ENCODE measurements at places on chromosomes 1 and 21.

GRCh38 chr1:209648931-209649776, 3.1 kb downstream of the LAMB3 start:
- DNase-seq = no peak

DNA sequence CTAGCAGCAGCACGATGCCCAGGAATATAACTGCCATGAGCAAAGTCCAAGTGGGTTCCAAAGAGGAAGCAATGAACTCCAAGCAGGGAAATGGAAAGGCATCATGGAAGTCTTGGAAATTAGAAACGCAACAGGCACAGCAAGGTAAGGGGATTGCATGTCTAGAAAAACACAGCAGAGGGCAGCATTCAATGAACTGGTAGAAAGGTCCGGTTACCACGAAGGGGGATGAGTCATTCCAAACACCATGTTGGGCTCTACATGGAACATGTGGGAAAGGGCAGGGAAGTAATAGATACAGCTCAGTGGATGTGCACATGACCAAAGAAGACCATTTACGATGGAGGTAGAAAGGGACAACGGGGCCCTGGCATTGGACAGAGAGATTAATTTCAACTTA, 36.4 kb downstream of the RXRG start:
- no peak for DNase-seq

DNA sequence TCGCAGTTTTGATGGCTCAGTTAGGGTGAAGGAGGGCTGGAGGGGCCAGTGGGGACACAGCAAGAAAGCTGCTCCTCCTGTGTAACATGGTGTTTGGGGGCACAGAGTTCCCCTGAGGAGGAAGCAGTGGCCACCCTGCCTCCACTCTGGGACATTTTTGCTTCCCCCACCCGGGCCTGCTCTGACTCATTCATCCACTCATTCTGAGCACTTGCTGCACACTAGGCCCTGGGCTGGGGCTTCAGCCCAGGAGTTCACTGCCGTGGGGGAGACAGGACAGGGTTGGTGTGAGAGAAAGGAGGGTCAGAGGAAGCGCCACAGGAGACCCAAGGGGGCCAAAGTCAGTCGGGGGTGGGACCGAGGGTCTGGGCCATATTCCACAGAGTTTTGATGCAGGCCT, 41.4 kb upstream of the ACOT11 start:
- DNase-seq = no peak

DNA sequence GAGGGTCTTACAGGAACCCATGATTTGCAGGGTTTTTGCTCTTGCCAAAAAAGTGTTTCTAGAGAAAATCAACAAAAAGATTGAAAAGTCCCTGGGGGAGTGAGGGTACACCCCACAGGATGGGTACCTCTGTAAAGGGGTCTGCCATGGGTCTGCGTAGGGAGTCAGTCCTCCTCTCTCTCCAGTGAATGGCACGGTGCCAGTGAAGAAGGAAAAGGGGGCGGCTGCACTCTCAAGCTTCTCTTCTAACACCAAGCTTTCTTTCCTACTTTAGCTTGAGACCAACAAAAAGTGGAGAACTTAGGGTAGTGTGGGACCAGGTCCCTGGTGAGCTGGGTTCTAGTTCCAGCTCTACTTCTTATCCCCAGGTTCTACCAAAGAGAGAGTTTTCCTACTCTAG, 87.4 kb downstream of the GLUL start:
- no peak for DNase-seq

DNA sequence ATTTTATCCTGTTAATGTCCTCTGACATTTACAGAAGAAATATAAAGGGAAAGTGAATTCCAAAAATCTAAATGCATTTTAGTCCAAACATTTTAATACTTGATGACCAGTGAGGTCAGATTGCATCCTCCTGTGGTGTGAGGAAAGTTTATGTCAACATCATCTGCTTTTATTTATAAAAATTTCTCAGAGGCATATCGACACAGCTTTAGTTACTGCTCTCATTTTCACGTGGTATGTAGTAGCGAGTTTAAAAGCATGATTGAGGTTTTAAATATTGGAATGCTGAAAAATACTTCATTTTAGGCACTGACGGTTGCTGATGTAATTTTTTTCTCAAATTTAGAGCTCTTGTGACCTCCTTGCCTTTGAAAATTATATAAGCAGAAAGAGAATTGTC, 234.8 kb downstream of the HMCN1 start:
- DNase-seq = no peak

GRCh38 chr1:159152031-159152430, 19.4 kb upstream of the CADM3 start:
- DNase-seq = no peak

DNA sequence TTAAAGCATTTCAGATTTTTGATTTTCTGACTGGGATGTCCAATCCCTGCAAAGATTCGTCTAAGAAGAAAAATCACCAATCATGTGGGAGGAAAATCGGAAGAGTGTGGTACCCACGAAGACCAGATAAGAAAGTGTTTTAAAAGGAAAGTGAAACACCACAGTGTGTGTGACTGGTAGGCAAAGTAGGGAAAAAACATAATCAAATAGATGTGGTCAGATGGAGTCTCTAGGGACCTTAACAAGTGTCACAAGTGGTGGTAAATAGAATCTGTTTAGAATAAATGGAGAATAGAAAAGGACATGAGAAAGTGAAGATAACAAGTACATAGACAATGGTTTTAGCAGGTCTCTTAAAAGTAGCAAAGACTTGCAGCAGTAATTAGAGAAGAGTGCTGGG, 154.6 kb downstream of the SLC30A10 start:
- DNase-seq = no peak

GRCh38 chr1:12666141-12666735, 22.4 kb downstream of the AADACL4 start:
- DNase-seq = no peak

DNA sequence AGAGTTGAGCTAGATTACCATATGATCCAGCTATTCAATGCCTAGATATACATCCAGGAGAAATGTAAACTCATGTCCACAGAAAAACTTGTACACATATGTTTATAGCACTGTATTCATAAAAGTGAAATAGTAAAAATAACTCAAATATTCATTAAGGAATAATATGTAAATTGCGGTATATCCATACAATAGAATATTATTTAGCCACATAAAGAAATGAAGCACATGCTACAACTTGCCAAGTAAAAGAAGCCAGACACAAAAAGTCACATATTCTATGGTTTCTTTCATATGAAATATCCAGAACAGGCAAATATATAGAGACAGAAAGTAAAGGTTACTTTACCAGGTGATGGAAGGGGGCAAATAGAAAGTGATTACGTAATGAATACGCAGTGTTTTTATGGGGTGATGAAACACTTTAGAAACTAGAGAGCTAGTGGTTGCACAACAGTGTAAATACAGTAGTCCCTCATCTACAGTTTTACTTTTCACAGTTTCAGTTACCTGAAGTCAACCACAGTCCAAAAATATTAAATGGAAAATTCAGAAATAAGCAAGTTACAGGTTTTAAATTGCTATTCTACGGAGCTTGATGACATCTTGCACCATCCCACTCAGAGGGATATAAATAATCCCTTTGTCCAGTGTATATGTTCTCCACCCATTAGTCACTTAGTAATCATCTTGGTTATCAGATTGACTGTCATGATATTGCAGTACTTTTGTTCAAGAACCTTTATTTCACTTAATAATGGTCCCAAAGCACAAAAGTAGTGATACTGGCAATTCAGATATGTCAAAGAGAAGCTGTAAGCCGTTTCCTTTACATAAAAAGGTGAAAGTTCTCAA, 62.3 kb downstream of the ZNF644 start:
- DNase-seq = no peak

DNA sequence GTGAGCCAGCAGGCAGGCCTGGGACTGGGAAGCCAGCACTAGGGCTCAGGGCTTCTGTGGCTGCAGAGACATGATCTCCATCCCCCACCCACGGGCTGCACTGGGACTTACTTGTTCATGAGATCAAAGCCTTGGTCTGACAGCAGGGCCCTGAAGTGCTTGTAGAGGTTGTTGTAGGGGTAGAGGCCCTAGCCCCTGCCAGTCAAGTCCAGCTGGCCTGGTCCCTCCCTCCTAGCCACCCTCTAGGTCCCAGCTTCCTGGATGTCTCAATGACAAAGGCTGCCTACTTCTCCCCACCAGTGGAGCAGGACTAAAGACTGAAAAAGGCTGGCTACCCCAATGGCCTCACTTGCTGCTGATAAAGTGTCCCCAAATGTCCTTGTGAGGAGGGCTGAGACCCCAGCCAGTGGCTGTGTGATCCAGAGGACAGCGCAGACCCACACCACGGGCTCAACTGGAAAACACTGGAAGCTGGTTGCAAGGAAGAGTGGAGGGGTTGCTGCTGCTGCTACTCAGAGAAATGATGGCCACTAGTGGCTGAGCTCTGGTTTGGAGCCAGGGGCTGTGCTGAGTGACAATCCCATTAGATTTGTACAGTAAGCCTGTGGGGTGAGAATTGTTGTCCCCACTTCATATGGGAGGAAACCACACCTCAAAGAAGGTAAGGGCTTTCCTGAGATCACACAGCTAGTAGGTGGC, 1.4 kb downstream of the HTR1D start:
- peak; percentile 50 for DNase-seq
